Lower leg skin (tissue), 4 donors: ENCODE measurements at places on chromosomes 12 and 14. TPM values are rescaled to one million over a fixed set of nuclear protein-coding genes. Genes with fewer than 3 reads are reported as not detected.

AMDHD1 gene
- 7.7 TPM for total RNA-seq

CAPZA3 gene
- total RNA-seq, result 0.99 TPM

KLRB1 gene
- 0.42 TPM for total RNA-seq

HOXC4 gene
- total RNA-seq, result 2.5 TPM

PPP1R3E gene
- total RNA-seq, result 8.6 TPM

MYF5 gene
- total RNA-seq, result not detected

KRT83 gene
- not detected for total RNA-seq

HPD gene
- total RNA-seq, result not detected

SSPN gene
- total RNA-seq, result 4.5 TPM

C12orf50 gene
- not detected for total RNA-seq

LYZ gene
- total RNA-seq, result 14.3 TPM

KRT82 gene
- 10.3 TPM for total RNA-seq

GYS2 gene
- not detected for total RNA-seq

C1RL gene
- total RNA-seq, result 42.3 TPM

MGST1 gene
- 95.1 TPM for total RNA-seq

AHNAK2 gene
- total RNA-seq, result 950 TPM

RD3L gene
- not detected for total RNA-seq

OAS2 gene
- total RNA-seq, result 2.6 TPM

TEX52 gene
- not detected for total RNA-seq

TMPRSS12 gene
- total RNA-seq, result not detected

MANSC1 gene
- 14.2 TPM for total RNA-seq

ARMH4 gene
- total RNA-seq, result 3.1 TPM

PAPLN gene
- 36.4 TPM for total RNA-seq

NR2C1 gene
- 19.7 TPM for total RNA-seq

PRIMA1 gene
- total RNA-seq, result 4.8 TPM

BCL2L2 gene
- 41.5 TPM for total RNA-seq

CLEC7A gene
- 14.1 TPM for total RNA-seq

HOXC9 gene
- total RNA-seq, result 11.9 TPM

OR6C75 gene
- total RNA-seq, result not detected

KRT78 gene
- 114 TPM for total RNA-seq

WNT1 gene
- total RNA-seq, result not detected

RAD9B gene
- 1.0 TPM for total RNA-seq

KRT79 gene
- total RNA-seq, result 8.5 TPM

PPP1R1A gene
- 11.5 TPM for total RNA-seq
